ENCODE measurements at places on chromosomes 2 and 18. TPM values are rescaled to one million over a fixed set of nuclear protein-coding genes. Genes with fewer than 3 reads are reported as not detected.

DNA sequence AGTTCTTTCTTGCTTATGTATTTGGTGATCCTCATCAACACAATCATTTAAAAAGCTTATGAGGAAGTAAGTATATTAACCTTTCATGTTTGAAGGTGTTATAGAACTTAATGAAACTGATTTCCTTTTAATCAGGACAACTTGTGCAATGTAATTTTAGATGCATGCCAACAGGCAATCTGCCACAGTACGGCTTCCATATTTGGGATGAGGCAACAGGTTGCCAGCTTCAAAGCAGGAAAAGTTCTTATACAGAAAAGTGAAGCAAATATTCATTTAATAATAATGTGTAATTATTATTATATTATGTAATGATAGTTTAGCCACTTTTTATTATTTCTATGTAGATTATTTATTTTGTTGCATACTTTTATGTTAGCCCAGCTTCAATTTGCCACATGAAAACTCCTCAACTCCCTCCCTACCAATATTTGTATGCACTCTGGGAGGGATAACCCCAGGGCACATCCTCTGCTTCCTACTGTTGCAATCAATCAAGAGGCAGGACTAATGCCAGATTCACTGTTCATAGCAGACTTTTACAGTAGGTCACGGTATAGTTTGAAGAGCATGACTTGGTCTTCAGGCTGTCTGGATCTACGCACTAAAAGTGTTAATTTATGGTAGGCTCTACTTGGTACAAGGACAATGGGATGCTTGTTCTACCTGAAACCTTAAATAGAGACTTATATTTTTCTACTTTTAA, 277.2 kb downstream of the AGPS start:
- DNase-seq: no peak
- H3K4me1 ChIP-seq: peaks cover 4% of the 10 kb centered on the region
- no peak overlapping the region for H3K4me3 ChIP-seq
- no peaks in the 10 kb centered on the region for H3K27me3 ChIP-seq
- H3K36me3 ChIP-seq: no peaks in the 10 kb centered on the region

DNA sequence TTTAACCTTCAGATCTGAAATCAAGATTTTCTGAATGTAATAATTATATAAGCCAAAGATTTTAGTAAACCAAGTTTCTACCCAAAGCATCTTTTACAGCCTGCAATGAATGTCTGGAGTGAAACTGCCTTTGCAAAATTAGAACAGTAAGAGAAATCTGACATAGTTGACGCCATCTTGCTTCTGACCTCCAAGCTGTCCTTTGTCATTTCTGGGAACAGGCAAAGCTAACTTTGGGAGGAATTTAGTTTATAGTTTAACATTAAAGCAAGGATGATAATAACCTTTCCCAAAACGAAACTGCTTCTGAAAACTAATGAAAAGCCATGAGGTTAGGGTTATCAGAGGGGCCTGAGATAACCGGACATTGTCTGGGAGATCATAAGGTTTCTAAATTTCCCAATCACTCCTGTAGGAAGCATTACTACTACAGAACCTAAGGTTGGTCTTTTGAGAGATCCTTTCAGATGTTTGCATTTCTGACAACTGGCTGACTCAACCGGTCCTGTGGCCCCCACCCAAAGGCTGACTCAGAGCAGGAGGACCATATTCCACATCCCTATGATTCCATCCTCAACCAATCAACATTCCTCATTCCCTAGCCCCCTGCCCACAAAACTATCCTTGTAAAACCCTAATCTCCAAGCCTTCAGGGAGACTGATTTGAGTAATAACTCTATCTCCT, 124.5 kb downstream of the TMEM131 start:
- no peak for DNase-seq
- H3K4me3 ChIP-seq: no peak overlapping the region
- H3K36me3 ChIP-seq: no peaks in the 10 kb centered on the region
- H3K27me3 ChIP-seq: no peaks in the 10 kb centered on the region
- H3K27ac ChIP-seq: peak overlapping the region; percentile 58

Gene EXOC6B
- polyA plus RNA-seq: 1.7 TPM

- no peaks in the 10 kb centered on the region for H3K4me1 ChIP-seq
- no peak overlapping the region for H3K27ac ChIP-seq
- no peak overlapping the region for H3K4me3 ChIP-seq
- no peaks in the 10 kb centered on the region for H3K27me3 ChIP-seq
- H3K36me3 ChIP-seq: no peaks in the 10 kb centered on the region
These were observed 9.5 kb upstream of the DUSP2 start for GRCh38 chr2:96154506-96155380.
